ENCODE measurements at places on chromosomes 12 and 14.

GRCh38 chr12:62873826-62874448 is 61.0 kb downstream of the PPM1H start:
- DNase-seq: no peak

- DNase-seq: no peak
These were observed 905 bp downstream of the ZNF84 start for GRCh38 chr12:133038118-133038709.

GRCh38 chr12:52772772-52773171 is 4.4 kb downstream of the KRT76 start:
- no peak for DNase-seq

DNA sequence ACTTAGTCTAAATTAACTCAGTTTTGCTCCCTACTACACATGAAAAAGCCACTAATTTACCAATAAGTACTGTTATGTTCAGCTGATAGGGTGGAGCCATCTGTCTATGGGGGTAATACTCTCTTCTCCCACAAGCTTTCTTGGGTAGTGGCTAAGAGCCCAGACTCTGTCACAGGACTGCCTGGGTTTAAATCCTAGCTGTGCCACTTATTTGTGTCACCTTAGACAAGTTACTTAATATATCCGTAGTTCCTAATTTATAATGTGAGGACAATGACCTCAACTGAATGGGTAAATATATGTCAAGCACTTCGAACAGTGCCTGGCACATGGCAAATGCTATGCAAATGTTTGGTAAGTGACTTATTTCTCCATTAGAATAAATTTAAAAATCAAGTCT is 185.6 kb downstream of the DACT1 start:
- no peak for DNase-seq

DNA sequence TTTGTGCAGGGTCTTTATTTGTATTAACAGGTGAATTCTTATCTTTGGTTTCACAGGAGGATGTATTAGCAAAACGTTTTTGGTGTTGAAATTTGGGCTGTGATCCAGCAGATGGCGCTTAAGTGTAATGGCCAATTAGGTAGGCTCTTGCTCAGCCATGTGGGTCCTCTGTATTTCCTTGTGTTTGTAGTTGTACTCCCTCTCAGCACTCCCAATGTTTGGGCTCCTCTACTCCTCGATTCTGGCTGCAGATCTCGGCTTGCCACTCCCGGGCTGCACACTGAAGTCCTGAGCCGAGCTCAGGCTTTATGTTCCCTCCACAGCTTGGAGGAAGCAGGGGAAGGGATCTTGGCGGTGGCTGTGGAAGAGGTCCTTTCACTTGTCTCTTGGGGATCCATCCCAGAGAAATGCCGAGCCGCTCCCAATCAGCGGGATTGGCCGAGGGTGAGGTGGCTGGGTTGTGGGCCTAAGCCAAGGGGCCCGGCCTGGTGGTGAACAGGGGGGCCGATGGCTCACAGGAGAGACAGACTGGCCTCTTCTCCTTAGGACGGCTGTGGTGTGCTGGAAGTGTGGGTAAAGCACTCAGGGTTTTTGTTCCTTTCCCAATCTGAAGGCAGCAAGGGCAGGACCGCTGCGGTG is 133.7 kb downstream of the AEBP2 start:
- peak; percentile 12 for DNase-seq

- DNase-seq: no peak
These were observed 182.7 kb downstream of the PCNX1 start for GRCh38 chr14:71089971-71090370.

DNA sequence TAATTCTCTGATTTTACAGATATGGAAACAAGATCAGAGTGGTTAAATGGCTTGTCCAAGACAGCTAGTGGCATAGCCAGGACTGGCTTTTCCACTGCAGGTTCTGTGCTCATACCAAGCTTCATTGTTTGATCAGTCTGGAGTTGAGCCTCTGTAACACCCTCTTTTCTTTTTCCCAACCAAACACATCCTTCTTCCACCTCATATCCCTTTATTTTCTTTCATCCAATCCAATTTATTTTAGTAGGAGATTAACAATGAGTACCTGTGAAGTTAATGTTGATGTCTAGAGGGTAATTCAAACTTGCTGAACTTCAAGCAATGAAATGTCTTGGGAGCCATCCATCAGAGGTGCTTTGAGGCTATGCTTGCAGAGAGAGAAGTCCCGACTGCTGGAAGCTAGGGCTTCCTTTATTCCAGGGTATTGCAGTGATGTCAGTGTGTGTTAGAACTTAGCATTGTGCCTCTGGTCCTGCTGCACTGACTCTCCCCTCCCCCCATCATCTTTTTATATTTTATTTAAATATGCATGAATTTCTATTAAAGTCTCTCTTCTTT is 452.1 kb upstream of the PDE3A start:
- no peak for DNase-seq

DNA sequence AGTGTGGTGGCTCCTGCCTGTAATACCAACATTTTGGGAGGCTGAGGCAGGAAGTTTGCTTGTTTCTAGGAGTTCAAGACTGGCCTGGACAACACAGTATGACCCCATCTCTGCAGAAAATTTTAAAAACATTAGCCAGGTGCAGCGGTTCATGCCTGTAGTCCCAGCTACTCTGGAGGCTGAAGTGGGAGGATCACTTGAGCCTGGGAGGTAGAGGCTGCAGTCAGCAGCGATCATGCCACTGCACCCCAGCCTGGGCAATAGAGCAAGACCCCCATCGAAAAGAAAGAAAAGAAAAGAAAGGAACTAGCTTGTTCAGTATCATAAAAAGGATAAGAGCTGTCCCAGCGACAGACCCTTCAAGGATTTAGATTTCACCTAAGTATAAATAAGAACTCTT is 18.1 kb upstream of the PWP1 start:
- DNase-seq: no peak

DNA sequence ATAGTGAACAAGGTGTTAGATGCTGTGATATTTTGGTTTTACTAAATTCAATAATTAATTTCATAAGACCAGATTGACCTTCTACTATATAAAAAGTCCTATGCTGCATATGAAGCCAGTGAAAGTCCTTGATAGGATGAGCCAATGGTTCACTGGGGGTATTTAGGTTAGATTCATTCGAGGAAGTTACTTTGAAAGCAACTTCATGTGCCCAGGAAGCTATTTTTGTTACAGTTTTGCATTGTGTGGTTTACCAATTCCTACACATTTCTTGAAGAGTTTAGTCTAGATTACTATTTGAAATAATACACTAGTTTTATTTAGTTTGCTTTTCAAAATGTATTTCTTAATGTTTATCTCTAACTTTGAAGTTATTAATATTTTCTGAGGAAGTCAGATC is 58.5 kb upstream of the RMST start:
- no peak for DNase-seq

DNA sequence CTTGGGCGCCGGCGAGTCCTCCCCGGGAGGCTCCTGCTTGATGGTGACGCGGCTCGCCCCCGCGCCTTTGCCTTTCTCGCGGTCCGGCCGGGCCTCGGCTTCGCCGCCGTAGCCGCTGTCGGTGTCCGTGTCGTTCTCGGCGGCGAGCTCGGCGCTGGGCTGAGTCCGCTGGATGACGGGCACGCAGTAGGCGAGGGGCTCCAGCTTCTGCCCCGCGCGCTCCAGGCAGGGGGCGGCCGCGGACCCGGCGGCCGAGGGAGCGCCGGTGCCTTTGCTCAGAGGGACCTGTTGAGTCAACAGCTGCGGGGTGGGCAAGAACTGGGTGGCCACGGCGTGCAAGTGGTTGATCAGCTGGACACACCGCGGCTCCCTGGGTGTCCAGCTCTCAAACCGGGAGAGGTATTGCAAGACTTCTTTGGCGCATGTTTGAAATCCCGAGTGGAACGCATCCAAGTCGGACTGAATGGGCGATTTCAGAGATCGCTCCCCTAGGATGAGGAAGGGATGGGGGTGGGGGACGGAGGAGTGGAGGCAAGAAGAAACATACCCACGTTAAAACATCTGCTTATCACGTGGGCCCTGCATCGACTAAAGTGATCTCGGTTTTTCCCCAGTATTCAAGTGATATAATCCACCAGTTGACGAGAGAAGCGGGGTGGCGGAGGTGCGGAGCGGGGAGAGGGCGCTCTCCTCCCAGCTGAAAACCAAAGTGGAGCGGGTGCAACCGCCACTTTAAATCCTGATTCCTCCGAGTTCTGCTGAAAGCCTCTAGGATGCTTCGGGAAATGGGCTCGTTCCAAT is 2.0 kb downstream of the BHLHE41 start:
- DNase-seq: no peak

DNA sequence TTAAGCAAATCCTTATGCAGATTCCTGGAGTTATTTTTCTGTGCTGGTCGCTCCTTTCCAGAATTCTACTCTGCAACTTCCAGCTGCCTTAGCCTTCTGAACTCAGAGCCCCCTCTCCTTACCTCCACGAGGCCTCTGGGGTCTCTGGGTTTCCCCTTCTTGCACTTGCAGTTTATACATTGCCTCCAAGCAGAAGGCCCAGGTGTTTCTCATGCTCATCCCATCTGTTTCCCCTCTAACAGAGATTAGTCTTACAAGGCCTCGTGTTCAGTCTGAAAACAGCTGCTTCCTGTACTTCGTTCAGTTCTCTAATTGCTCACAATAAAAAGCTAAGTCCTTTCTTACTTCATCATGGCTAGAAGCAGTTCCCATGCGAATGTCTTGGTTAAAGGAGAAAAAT is 134.4 kb upstream of the FGD4 start:
- DNase-seq: no peak

GRCh38 chr14:38336298-38336697 is 80.4 kb upstream of the CLEC14A start:
- no peak for DNase-seq

DNA sequence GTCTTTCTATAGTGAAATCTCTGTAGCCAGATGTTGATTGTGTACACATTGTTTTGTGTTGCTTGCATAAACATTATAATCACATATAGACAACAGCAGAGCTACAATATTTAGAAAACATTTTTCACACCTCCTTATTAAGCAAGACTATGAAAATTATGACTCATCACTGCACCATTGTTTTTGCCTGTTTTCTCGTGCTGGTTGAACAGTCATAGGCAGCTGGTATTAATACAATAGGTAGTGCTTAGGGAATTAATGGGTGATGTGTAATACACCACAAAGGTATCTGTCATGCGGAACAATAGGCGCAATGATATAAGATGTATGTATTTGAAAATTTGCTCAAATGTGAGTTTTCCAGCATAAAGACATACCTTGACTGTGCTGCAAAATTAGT is 449.3 kb downstream of the FOXG1 start:
- no peak for DNase-seq

DNA sequence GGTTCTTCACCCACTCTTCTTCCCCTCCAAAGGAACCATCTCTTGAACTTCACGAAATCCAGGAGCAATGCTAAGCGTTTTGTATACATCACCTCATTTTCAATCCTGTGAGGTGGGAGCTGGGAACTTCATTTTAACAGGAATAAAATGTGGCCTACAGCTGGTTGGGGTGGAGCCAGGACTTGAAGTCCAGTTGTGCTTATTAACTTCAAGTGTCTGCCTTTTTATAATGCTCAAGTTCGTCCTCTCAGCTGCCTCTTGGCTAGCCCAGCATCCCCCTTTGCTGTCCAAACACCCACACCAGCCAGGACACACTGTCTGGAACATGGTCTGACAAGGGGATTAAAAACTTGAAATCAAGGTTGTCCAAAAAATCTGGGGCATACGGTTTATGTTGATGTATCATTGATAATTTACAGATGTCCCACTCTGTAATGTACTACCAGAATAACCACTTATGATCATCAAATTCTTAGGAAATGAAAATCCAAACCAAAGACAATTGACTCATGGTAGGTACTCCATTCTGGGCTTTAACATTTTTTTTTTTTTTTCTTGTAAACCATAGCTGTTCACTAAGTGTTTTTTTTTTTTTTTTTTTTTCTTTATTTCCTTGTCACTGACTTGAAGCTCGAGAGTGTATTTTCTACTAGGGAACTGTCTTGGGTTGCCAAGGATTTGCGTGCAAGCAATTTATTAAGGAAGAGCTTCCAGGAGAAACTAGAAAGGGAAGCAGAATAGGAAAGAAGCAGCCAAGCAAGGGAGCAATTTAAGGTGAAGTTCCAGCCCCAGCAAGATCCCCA is 252.3 kb downstream of the EFCAB11 start:
- no peak for DNase-seq

GRCh38 chr12:58081488-58081887 is 140.1 kb downstream of the ATP23 start:
- DNase-seq: no peak

DNA sequence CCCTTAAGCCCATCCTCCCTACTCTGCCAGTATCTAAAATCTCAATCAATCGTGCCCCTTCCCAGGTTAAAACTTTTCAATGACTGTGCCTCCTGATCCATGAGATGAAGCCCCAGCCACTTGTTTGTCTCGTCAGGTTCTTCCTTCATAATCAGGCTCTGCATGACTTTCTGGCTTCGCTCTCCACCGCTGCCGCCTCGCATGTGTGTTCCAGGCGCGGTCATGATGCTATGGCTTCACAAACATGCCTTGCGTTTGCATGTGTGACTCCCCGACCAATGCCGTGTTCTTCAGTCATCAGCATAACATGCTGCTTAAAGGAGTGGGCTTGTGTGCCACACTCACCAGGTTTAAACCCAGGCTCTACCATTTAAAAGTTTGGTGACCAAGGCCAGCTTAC is 5.0 kb upstream of the C1RL start:
- DNase-seq: no peak

DNA sequence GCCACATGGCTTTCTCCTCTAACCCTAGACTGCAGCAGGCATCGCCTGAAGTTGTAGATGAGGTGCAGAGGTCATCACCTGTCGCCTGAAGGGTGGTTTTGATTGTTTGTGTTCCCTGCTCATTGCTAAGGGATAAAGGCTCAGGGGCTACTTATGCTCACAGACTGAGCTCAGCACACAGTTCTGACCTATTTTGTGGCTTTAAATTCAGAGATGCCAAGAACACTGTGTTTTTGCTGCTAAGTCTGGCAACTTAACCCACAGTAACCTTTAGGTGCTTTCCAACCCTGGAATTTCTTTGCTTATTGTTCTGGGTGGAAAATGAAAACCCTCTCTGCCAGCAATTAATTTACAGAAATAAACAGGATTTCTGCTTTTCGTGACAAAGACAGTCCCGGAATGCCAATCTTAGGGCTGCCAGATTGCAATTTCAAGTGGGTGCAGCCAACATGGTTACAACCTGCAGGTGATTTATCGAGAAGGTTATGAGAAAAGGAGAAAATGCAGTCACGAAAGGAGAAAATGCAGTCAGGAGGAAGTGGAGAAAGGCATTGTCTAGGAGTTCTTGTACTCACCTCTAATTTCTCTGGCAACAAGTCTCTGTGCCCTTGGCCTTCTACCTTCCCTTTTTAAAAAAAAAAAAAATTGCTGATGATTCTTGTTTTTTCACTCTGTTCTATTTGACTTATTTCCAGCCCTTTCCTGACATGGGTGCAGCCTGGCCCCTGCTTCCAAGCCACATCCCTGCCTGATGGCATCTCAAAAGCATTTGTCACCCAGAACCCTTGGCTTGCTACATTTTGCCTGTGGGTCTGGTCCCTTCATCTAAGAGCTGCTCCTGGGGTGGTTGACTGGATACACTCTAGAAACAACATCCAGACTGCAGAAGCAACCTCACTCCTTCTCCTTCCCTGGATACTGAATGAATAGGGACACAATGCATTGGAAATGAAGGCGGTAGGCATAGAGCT is 23.3 kb downstream of the NPC2 start:
- no peak for DNase-seq

DNA sequence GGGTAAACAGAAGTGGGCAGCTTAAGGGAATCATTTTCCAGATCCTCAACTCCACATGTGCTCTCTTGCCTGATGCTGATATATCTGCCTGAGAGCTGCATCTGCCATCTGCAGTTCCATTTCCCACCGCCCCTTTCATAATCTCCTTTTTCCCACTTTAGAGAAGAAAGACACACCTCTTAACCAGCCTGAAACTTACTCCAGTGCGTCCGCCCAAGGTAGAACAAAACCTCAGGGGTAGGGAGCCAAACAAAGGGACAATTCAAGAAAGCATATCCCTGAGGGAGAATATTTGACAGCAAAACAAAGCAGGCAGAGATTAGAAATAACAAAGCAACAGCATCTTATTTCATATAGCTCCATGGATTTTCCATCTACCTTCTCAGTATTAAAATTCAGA is 4.3 kb downstream of the MDM1 start:
- DNase-seq: no peak
